ENCODE measurements at places on chromosomes 7 and 10.

- DNase-seq, result no peak
These were observed 156.0 kb downstream of the EGFR start for GRCh38 chr7:55174856-55175255.

DNA sequence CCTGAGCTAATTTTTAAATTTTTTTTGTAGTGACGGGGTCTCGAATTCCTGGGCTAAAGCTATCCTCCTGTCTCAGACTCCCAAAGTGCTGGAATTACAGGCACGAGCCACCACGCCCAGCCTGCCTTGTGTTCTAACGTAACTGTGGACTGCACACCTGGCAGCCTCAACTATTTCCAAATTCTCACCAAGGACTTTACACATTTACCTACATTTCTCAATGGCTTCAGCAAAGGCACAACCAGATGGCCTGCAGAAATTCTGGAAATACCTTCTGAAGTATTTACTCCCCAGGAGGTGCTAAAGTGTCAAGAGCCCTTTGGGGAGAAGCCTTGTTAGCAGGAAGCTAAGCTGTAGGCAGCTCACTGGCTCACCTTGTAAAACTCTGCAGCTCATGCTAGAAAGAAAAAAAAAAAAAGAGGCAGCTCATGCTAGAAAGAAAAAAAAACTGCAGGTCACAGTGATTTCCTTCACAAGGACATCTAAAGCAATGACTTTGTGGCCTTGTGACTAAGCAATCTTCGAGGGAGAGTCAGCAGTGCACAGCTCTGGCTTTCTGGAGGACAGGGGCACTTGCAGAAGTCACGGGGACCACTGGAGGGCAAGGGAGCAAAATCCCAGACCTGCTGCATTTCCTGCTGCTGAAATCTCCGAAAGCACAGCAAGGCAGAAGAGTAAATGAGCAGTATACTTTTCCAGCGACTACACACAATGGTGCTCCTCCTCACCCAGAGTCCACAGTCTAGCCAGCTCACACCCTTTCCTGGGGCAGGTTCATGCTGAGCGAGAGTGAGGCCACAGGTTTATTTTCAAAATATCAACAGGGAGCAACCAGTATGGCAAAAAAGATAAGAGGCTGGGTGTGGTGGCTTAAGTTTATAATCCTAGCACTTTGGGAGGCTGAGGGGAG lies 40.4 kb downstream of the BAIAP2L1 start:
- no peak for DNase-seq

- no peak for DNase-seq
These were observed 100.5 kb downstream of the TACC2 start for GRCh38 chr10:122089311-122090017.

- DNase-seq, result no peak
These were observed 122.3 kb upstream of the NEBL start for GRCh38 chr10:21019436-21019835.

DNA sequence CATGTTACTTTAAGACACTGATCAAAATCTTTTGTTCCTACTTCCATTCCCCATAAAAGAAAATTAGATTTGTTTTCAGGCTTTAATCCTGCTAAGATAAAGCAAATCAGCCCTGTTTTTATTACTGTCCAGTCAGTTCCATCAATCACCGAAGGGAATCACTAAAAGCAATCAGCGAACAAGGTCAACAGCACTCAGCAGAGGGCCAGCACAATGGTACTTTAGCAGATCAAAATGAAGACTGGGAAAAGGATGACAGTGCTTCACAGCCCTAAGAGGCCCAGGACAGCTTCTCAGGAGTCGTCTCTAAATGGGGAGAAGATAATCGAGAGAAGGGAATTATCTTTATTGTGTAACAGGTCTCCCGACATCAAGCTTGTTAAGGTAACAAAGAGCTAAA lies 32.7 kb downstream of the SEM1 start:
- no peak for DNase-seq

DNA sequence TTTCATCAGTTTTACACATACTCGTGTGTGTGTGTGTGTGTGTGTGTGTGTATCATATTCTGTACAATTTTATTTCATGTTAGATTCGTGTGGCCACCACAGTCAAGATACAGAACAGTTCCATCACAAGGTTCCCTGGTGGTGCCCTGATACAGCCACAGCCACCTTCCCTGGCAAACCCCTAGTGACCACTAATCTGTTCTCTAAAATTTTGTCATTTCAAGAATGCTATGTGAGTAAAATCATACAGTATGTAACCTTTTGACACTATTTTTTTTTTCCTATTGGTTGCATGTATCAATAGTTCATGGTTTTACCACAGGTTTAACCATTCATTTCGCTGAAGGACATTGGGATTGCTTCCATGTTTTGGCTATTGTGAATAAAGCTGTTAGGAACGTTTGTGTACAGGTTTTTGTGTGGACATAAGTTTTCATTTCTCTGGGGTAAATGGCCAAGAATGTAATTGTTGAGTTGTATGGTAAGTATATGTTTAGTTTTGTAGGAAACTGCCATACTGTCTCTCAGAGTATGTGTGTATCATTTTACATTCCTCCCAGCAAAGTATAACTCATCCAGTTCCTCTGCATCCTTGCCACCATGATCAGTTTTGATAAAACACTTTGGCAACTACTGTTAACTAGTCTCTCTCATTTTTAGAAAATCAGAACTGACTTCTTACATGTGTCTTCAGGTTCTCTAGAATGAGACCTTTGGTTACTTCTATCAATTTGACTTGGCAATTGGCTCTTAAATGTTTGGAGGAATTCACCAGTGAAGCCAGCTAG lies 20.6 kb downstream of the KLHDC10 start:
- no peak for DNase-seq

Data from ascending aorta (tissue), 2 donors.